ENCODE measurements at places on chromosomes 1 and 21. TPM values are rescaled to one million over a fixed set of nuclear protein-coding genes. Genes with fewer than 3 reads are reported as not detected.

DNA sequence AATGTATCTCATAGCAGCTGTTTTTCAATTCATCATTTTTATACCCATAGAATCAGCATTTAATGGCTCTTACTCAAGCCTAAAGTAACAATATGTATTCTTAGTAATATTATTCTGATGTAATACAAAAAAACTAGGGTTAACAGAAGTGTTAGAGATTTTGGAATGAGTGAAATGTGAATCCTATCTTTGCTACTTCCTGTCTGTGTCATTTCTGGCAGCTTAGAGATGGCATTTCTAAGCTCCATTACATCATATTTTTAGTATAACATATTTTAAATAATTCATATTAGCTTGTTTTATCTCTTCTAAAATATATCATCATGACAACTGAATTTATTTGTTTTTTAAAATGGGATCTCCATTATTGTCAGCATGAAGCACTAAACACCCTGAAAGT lies 90.2 kb downstream of the LRRC7 start:
- DNase-seq: no peak

GRCh38 chr1:158068918-158069317 lies 75.5 kb downstream of the KIRREL1 start:
- no peak for DNase-seq

- DNase-seq: no peak
Observed at GRCh38 chr1:67977756-67978155, 72.7 kb downstream of the DIRAS3 start.

GPR3 gene
- total RNA-seq: 0.83 TPM

- no peak for DNase-seq
Observed at GRCh38 chr1:205920861-205921569, 22.2 kb downstream of the SLC26A9 start.

GRCh38 chr1:170580636-170581440 lies 48.9 kb downstream of the GORAB start:
- no peak for DNase-seq

ZC3H11A gene
- total RNA-seq: 66.5 TPM

VHLL gene
- 0.28 TPM for total RNA-seq

TRAF3IP3 gene
- not detected for total RNA-seq

DNA sequence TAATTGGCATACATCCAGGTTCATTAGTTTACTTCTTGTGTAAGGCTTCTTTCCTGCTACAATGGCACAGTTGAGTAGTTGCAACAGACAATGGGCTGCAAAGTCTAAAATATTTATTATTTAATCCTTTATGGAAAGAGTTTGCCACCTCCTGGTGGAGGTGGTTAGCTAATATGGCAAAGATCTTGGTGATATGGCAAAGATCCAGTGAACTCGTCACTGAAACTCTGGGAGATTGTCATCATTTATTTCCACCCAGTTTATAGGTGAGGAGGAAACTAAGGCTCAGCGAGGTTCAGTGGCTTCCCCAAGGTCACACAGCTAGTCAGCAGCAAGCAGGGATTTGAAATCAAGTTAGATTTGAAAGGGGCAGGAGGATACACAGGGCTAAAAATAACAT lies 16.1 kb upstream of the IFFO2 start:
- peak; percentile 26 for DNase-seq

- DNase-seq: peak; percentile 87
Observed at GRCh38 chr1:38834937-38835827, 24.4 kb downstream of the RRAGC start.

DNA sequence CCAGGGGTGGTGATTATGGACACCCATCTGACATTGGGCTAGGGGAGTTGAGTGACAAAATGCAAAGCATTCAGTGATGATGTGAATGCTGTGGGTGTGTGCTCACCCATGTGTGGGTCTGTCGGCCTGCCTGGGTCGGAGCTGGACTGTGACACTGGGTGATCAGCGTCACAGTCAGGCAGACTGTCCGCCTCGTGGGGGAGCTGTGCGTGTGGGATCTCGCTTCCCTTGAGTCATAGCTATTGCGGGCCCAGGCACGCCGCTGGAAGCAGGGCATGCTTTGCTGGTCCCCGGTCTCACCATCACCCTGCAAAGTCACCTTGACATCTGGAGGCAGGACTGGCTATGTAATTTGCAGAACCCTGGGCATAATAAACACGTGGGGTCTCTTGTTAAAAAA lies 156.9 kb upstream of the IGSF21 start:
- DNase-seq: no peak

- DNase-seq: peak; percentile 20
Observed at GRCh38 chr1:37858931-37859506, 373 bp downstream of the MTF1 start.
